ENCODE measurements at places on chromosomes 13 and 19.

- no peak for DNase-seq
Measured at GRCh38 chr19:11281356-11282049, 14.5 kb upstream of the TSPAN16 start.

- no peak for DNase-seq
Measured at GRCh38 chr19:13765395-13766094, 1.2 kb downstream of the MRI1 start.

DNA sequence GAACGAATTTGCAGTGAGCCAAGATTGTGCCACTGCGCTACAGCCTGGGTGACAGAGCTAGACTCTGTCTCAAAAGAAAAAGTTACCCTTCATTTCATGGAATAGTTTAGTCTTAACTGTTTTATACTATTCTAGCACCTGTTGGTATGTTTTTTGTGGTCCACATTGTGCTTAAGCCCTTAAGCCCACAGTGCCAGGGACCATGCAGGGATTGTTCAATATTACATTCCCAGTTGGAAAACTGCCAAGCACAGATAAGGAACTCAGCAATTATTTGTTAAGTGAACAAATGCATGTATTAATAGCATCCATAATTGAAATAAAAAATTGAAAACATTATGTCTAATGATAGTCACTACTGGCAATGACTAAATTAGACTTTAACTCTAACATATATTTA, 193.5 kb downstream of the PCDH17 start:
- DNase-seq, result no peak

DNA sequence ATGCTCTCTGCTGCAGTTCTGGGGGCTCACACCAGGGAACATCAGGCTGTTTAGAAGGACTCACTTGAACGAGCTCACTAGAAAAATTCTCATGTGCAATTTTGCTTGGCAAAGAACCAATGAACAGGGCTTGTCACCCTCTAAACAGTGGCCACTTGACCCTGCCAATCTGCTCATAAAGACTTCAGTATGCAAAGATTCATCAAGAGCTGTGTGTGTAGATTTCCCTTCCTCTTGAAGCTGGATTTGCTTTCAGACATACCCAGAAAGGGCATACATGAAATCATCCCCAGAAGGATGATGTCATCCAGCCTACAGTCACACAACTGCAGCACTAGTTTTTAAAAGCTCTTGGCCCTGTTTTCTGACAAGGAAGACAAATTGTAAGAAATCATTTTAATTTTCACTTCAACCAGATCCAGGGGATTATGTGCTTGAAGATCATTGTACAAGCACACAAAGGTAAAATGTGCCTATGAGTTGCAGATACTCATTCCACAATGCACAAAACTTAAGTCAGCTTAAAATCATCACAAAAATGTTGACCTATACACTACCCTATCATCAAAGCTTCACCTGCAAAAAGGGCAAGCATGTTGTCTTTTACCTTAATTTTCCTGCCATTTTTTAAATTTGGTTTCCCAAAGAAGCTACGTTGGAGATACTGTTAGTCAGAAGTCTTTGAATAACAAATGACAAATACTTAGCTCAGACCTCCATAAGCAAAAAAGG, 5.2 kb upstream of the STK24 start:
- DNase-seq, result no peak

DNA sequence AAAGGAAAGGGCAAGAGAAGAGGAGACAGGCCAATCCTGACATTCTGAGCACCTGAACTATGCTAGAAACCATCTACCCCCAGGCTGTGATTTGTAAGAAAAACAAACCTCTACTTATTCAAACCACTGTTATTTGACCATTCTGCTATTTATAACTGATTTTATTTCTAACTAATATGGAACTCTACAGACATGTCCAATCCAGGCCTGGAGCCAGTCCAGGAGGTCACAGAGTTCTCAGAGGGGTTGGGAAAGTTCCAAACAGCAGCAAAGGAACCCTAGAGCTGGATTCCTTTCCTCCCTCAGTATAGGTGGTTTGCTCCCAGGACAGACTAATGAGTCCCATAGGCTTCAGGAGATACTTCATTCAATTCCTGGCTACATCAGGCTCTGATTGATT, 24.2 kb downstream of the SIAH3 start:
- DNase-seq, result no peak

- DNase-seq, result no peak
Measured at GRCh38 chr19:2727640-2727944, 6.4 kb upstream of the DIRAS1 start.

DNA sequence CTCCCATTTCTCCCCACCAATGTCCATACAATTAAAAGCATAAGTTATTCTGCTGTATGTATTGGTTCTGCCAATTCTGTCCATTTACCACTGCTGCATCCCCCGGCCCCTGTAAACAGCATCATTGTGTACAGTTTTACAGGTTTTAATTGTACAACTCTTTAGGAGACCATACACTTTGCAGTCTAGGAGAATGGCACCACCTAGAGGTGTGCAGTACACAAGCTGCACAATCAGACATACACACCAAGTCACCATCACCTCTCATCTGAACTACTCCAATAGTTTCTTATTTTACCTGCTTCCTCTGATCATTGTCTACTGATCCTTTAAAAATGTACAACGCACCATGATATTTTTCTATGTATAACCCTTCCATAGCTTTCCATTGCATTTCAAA, 855.9 kb upstream of the KLHL1 start:
- DNase-seq, result no peak

GRCh38 chr19:2462635-2463421, 6.1 kb upstream of the LMNB2 start:
- DNase-seq, result peak; percentile 88

DNA sequence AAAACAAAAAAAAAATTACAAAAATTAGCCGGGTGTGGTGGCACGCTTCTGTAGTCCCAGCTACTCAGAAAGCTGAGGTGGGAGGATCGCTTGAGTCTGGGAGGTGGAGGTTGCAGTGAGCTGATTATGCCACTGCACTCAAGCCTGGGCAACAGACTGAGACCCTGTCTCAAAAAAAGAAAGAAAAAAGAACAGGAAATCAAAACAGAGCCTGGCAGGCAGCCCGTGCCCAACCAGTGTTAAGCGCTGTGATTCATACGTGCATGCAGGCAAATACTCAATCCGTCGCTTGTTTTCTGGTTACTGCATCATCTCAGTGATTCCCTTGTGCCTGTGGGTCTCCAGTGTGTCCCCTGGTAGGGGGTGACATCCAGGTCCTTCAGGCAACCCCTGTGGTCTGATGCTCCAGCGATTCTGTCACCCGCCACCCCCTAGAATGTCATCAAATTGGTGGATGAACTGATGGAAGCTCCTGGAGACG, 18.1 kb downstream of the DDX39A start:
- DNase-seq, result no peak

- DNase-seq, result no peak
Measured at GRCh38 chr19:56176881-56177280, 1.1 kb downstream of the GALP start.

DNA sequence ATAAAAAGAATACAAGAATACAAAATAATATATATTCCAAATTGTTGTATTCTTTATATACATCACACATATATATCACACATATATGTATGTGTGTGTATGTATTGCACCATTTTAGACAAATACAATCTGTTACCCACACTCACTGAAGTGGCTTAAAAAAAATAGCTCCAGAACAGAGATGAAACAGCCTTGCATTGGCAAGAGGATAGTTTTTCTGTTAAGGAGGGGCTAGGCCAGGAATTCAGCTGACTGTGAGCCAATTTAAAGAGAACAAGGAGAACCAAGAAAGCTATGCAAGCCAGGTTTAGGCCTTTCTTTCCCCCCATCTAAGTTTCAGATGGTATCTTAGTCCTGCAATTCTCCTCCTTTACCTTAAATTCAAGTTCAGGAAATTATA, 257.5 kb downstream of the MZT1 start:
- DNase-seq, result no peak

- DNase-seq, result no peak
Measured at GRCh38 chr19:588741-589692, 664 bp upstream of the HCN2 start.

DNA sequence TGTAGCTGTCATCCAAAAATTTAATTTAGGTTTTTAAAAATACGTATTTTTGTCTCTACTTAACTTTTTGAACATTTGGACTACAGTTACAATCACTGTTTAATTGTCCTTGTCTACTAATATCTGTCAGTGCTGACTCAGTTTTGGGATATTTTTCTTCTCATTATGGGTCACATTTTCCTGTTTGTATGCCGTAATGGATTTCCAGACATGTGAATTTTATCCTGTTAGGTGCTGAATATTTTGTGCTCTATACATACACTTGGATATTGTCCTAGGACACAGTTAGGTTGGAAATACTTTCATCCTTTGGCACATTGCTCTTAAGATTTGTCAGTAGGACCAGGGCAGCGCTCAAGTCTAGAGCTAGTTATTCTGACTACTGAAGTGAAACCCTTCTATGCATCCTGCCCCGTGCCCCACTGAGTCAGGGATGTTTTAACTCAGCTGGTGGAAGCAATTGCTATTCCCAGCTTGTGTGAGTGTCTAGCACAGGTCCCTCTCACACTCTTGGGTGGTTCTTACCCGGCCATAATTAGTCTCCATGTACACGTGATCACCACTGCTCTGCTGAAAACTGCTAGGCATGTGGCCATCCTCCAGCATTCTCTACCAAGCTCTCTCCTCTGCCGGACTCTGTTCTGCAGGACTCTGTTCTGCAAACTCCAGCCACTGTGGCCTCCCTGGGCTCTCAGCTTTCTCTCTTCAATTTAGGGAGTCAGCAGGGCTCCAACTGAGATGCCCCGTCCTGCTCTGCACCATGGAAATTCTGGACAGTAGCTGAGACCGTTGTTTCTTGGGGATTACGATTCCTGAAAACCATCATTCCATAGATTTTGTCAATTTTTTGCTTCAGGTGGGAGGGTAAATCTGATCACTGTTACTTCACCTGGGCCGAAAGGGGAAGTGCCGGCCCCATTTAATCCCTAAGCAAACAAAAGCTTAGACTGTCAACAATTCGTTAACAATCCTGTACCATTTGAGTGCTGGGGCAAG, 11.1 kb downstream of the PROZ start:
- no peak for DNase-seq

GRCh38 chr19:28184997-28185396, 1028.0 kb downstream of the UQCRFS1 start:
- DNase-seq, result no peak

DNA sequence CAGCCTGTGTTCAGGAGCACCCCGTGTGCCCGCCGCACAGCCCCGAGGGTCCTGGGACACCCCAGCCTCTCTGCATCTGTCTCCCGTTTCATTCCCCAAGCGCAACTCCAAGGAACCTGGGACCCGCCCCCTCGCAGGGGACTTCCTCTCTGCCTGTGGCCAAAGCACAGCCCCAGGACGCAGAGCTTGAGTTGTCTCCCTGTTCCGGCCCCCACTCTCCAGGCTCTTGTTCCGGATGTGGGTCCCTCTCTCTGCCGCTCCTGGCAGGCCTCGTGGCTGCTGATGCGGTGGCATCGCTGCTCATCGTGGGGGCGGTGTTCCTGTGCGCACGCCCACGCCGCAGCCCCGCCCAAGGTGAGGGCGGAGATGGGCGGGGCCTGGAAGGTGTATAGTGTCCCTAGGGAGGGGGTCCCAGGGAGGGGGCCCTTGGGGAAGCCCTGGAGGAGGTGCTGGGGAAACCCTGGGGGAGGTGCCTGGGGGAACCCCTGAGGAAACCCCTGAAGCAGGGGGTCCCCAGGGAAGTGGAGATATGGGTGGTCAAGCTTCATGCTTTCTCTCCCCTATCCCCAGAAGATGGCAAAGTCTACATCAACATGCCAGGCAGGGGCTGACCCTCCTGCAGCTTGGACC, 1.3 kb downstream of the HCST start:
- peak; percentile 17 for DNase-seq

GRCh38 chr19:52898101-52898500, 666 bp upstream of the ZNF320 start:
- no peak for DNase-seq

DNA sequence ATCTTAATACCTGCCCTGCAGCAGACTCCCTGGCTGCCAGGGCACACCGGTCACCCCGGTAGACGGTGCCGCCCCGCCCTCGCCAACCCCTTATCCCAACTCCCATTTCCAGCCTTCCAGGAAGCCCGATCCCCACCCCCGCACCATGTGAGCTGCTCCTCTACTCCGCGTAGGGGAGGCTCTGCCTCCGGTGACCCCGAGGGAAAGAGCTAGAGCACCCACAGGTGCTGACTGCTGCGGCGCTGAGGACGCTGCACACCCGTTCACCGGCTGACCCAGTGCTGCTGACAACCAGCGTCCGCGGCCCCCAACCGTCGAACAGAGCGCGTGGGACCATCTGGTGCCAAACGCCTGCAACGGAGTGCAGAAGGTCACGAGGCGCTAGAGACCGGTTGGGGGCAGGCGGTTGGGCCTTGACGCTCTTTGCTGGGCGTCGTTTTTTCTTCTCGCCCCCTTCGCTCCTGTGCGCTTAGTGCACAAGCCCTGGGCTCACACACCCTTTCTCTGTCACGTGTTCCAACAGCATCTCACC, 59.6 kb upstream of the ZNF599 start:
- no peak for DNase-seq

DNA sequence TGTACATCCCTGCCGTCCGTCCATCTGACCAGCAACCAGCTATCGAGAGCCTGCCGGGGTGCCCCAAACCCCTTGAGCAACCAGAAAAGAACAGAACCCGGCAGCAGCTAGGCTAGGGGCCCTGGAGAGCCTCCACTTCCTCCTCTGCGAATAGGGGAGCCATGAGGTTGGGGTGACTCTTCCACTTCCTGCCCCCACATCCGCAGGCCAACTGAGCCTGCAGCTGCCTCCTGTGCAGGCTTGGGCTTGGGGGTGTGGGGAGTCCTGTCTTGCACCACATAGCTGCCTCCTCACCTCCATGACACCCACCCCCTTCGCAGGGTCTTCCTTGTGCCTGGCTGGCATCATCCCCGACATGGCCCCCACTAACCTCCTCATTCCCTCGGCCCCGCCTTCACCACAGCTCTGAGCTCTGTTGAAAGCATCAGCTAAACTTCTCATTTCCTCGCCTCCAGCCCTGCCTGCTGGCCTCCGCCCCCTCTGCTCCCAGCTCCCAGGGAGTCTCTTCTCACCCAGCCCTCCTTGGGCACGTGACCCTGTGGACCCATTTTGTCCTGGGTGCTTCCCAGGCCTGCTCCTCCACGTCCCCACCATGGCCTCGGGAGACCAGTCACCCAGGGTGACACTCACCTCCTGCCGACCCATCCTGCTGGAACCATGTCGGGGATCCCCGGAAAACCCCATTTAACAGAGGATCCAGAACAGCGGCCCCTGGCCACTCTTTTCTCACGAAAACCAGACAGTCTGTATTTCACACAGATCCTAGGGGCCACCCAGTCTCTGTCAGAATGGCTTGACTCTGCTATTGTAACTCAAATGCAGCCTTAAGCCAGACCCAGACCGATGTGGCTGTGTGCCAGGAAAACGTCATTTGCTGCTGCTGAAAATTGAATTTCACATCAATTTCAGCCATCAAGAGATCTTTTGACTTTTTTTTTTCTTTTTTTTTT, 50.4 kb downstream of the MYO9B start:
- DNase-seq, result no peak
